ENCODE measurements at places on chromosomes 12 and 14. TPM values are rescaled to one million over a fixed set of nuclear protein-coding genes. Genes with fewer than 3 reads are reported as not detected.
A peak's percentile ranks its signal among the peaks of the same experiment; 100 is the strongest.

The ACRBP gene
- 2.3 TPM for total RNA-seq

The OTOGL gene
- total RNA-seq = not detected

The KRT73 gene
- 2.1 TPM for total RNA-seq

The PIWIL1 gene
- total RNA-seq = not detected

The TAC3 gene
- not detected for total RNA-seq

The LUM gene
- not detected for total RNA-seq

The GZMH gene
- total RNA-seq = 81.3 TPM

The SLC25A47 gene
- not detected for total RNA-seq

The CLEC1B gene
- not detected for total RNA-seq

The TMPRSS12 gene
- not detected for total RNA-seq

The P2RX7 gene
- total RNA-seq = 6.3 TPM

DNA sequence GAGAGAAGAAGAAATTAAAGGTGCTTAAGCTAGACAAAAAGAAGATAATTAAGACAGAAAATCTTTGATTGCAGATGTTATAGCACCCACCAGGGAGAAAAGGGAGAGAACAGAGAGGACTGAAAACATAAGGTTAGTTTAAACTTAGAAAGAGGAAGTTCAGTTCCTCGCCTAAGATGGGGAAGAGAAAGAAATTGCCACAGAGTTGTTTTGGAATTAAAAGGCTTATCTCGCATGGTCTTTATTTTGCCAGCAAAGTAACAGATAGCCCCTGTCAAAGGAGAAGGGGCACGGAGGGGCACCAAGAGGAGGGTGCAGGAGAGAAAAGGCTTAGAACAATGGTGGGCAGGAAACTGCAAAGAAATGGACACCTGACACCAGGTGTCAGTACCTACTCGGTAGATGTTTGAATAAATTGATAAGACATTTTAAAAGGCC is 17.8 kb upstream of the OXA1L start:
- DNase-seq = no peak

DNA sequence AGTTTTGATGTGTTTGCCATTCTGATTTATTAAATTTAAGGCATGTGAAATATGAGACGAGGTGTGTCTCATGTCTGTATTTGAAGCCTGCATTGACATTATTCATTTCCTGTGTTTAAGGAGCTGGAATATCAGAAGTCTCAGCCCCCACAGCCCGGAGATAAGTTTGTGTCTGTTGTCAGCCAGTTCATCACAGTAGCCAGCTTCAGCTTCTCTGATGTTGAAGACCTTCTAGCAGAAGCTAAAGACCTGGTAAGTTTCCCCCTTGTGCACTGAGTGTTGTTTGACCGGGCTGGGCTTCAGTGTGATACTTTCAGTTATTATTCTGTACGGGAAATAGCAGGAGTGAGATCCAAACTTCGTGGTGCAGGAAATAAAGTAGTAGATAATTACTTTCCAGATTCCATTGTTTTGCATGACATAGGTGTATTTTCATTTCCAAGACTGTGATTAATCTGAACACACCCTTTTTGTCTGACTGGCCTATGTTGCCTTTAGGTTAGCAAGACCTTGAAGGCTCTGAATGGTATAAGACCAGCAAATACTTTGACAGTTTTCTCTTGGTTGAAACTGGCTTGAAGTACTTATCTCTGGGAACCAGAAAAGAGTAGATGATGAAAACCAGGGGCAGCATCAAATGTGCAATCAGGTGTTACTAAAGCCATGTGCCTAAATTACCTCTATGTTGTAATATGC is 101.5 kb downstream of the GPR135 start:
- DNase-seq = no peak

DNA sequence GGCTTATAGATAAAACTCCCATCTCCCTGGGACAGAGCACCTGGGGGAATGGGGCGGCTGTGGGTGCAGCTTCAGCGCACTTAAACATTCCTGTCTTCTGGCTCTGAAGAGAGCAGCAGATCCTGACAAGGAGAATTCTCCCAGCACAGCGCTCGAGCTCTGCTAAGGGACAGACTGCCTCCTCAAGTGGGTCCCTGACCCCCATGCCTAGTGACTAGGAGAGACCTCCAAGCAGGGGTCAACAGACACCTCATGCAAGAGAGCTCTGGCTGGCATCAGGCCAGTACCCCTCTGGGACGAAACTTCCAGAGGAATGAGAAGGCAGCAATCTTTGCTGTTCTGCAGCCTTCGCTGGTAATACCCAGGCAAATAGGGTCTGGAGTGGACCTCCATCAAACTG is 28.1 kb upstream of the CD163L1 start:
- DNase-seq = no peak

- no peak for DNase-seq
Observed at GRCh38 chr14:91729756-91730155, 2.1 kb downstream of the CATSPERB start.

DNA sequence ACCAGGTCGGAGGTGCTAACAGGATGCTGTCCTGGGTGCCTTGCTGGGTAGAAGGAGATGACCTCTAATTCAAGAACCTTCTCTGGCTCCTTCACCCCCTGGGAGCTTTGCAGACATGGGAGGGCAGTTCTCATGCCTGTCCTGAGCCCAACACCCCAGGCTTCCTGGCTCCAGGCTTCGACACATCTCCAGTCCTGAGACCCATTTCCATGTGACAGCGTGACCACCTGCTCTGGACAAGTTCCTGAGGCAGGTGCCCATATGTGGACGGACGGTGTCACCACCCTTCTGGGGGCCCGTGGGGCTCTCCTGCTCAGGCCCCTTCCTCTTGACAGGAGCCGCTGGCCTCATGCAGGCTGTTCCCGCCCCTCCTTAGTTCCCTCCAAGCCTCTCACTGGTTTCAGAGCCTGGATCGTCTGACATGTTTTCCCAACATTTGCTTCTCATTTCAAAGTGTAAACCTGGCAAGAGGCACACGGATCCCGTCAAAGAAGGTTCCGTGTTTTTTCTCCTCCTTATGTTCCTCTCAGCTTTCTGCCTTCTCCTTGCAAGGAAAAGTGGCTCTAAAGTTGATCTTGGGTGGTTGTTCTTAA is 291.9 kb upstream of the RTL1 start:
- DNase-seq = no peak

- DNase-seq = peak; percentile 16
Observed at GRCh38 chr12:25591144-25591543, 38.1 kb upstream of the LMNTD1 start.

DNA sequence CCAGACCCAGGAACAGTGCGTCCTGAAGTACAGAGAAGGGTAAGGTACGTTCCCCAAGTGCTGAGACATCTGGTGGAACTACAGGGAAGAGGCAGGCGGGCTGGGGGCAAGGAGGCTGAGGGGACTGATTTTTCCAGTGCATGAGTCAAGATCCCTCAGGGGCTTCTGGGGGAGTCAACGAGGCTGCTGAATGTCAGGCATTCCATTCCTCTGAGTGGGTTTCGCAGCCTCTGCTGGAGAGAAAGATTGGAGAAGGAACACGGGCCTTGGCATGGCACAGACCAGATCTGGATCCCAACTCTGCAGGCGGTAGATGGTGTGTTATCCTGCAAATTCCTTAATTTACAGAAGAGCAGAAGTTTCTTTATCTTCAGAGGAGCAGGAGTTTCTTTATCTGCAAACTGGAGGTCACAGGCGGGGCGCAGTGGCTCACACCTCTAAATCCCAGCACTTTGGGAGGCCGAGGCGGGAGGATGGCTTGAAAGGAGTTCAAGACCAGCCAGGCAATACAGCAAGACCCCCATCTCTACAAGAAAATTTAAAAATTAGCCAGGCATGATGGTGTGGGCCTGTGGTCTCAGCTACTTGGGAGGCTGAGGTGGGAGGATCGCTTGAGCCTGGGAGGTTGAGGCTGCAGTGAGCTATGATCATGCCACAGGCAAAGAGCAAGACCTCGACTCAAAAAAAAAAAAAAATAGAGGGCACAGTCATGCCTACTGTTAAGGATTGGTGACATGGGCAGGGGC is 132.6 kb upstream of the MAP1LC3B2 start:
- no peak for DNase-seq

- no peak for DNase-seq
Observed at GRCh38 chr12:110114528-110114937, 9.6 kb upstream of the IFT81 start.

- no peak for DNase-seq
Observed at GRCh38 chr14:23565626-23566025, 2.0 kb downstream of the AP1G2 start.

GRCh38 chr12:44817687-44818086 is 58.4 kb downstream of the NELL2 start:
- peak; percentile 58 for DNase-seq

DNA sequence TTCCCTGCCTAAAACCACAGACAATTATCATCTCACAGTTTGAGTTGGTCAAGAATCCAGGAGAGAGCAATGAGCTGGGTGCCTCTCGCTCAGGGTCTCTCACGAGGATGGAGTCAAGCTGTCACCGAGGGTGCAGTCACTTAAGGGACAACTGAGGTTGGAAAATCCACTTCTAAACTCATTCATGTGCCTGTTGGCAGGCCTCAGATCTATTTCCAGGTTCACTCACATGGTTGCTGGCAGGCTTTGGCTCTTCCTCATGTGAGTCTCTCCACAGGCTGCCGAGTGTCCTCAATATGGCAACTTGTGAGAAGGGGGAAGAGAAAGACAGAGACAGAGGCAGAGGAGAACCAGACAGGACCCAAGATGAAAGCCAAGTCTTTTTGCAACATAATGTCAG is 10.5 kb upstream of the OR10P1 start:
- no peak for DNase-seq

GRCh38 chr12:131195796-131196195 is 242.1 kb downstream of the ADGRD1 start:
- no peak for DNase-seq

- no peak for DNase-seq
Observed at GRCh38 chr12:11344500-11344899, 34.3 kb upstream of the PRB4 start.

GRCh38 chr12:90102957-90103652 is 394.5 kb upstream of the ATP2B1 start:
- DNase-seq = peak; percentile 32

DNA sequence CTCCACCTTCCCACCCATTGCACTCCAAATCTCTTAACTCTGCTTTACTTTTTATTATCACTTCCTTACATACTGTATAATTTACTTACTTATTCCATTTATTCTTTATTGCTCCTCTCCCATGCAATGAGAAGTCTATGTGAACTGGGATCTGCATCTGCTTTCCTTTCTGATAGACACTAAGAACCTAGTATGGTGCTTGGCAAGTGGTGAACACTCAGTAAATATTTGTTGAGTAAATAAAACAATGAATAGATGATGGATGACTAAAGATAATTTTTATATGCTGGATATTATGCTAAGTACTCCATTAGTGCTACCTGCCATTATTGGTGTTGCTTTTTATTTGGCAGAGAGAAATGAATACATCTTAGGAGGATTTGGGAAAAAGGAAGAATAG is 151.0 kb downstream of the TPH2 start:
- DNase-seq = no peak

DNA sequence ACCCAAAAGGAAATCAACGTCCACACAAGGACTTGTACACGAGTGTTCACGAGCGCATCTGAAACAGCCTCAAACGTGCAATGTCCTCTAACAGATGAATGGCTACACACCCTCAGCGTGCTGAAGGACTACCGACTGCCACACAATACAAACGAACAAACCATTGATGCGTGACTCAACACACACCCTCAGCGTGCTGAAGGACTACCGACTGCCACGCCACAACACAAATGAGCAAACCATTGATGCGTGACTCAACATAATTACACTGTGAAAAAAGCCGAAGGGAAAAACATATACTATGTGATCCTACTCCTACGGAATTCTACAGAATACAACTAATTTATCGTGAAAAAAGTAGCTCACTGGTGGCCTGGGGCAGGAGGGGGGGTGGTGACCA is 25.1 kb upstream of the BTBD6 start:
- no peak for DNase-seq

DNA sequence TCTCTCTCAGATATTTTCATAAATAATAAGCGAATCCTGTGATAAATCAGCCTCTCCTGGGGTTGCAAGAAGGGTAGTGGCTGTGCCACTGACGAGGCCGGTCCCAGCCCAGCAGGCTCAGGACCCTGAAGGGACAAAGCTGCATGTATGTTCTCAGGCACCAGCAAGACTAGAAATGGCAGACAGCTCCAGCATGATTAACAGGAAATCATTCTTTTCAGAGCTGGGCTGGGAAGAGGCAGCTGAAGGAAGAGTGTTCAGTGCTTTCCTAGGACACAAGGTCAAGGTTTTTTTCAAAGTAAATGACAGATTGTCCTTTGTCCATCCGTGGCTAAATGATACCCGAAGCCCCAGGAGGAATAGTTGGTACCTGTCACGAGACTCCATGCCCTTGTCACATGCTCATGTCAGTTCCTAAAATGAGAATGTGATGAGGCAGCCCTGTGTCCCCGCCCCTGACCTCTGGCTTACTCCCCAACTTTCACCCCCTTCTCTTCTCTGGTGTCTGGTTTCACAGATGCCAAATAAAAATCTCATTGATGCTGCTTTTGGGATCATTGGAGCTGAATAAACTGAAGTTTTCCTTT is 65.1 kb downstream of the PPP1R36 start:
- DNase-seq = no peak

GRCh38 chr14:54465654-54466053 is 23.1 kb downstream of the GMFB start:
- DNase-seq = no peak

GRCh38 chr14:60093606-60094005 is 1.9 kb downstream of the PCNX4 start:
- no peak for DNase-seq

- DNase-seq = peak; percentile 82
Observed at GRCh38 chr12:54215989-54216796, 27.4 kb upstream of the SMUG1 start.

DNA sequence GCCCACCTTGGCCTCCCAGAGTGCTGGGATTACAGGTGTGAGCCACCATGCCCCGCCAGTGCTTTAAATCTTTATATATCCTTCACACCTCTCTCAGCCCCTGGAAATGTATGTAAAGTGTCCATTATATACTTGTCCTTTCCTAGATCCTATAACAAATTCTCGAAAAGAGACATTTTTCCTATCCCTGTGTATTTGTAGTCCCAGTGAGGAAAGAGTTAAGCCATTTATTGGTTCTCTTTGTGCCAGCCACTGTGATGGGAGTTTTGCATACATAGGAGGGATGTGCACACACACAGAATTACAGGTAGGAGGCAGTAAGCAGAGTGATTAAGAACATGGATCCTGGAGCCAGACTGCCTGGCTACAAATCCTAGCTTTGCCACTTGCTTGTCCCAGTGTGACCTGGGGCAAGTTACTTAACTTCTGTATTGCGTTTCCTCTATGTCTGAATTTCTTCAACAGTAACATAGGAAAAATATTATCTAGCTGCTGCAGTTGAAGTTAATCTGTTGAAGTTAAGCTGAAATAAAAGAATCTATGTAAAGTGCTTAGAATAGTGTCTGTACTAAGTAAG is 2.1 kb upstream of the RABGGTA start:
- no peak for DNase-seq

Data from activated naive CD4-positive, alpha-beta T cell treated with anti-CD3 and anti-CD28 coated beads for 36 hours (primary cell).